Hepatocyte (in vitro differentiated cells): ENCODE measurements at places on chromosomes 11 and 22.

DNA sequence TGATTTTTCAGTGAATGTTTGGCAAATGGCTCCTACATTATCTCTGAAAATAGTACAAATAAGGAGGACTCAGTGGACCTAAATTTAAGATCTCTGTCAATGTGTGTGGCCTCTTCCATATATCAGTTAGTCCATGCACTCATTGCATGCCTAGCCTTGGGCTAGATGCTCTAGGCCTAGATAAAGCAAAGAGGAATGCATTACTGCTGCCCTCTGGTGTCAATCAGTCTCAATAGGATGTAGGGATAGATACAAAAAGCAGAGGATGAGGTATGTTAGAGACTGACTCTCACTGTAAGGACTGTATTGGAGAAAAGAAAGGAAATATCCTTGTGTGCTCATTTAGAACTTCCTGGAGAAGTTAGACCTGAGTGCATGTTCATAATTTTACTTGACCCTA is 42.0 kb downstream of the MS4A2 start:
- peak; percentile 32 for DNase-seq
- no peak overlapping the region for H3K27ac ChIP-seq
- H3K36me3 ChIP-seq = no peaks in the 10 kb centered on the region
- H3K27me3 ChIP-seq = no peaks in the 10 kb centered on the region
- no peak overlapping the region for H3K4me3 ChIP-seq
- no peaks in the 10 kb centered on the region for H3K4me1 ChIP-seq

DNA sequence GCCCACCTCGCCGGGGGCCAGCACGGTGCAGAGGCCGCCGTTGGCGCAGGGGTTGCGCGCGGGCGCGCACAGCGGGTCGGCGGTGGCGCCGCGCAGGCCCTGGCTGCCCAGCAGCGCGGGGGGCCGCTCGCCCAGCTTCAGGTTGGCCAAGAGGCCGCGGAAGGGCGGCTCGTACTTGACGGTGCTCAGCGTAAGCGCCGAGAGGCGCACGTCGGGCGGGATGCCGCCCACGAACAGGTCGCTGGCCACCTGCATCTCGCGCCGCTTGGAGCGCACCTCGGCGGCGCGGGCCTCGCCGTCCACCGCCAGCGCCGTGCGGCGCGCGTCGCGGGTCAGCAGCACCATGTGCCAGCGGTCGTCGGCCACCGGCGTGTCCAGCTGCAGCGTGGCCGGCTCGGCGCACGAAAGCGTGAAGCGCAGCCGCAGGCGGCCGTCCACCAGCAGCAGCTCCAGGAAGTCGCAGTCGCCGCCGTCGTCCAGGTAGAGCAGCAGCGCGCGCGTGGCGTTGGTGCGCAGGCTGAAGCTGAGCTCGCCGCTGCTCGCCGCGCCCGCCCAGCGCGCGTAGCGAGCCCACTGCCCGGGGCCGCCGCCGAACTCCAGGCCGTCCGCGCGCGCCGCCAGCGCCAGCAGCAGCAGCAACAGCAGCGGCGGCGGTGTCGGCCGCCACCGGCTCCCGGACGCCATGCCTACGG is 9.8 kb downstream of the NRXN2 start:
- peaks cover 88% of the 10 kb centered on the region for H3K27me3 ChIP-seq
- no peak overlapping the region for H3K4me3 ChIP-seq
- H3K27ac ChIP-seq = no peak overlapping the region
- no peaks in the 10 kb centered on the region for H3K36me3 ChIP-seq

DNA sequence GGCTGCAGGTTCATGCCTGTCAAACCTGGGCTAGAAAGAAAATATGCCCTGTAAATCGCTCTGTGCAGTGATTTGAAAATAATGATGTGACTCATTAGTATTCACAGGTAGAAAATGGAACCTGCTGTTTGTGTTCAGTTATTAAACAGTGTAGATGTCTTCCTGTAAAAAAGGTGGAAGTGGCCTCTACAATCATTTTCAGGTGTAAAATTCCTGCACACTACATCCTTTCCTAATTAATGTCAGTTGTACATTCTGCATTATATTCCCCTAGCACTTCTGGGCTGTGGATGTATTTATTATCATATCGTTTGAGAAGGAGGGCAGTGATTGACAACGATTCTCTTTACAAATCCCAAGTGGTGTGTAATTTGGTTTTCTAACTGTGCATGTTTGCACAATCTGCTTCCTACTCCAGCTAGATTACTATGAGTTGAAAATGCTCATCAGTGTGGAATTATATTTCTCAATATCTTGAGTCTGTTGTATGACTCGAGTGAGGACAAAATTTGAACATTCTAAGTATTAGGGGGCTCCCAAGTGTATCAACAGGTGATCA is 454.0 kb upstream of the DDI1 start:
- DNase-seq = no peak
- no peak overlapping the region for H3K4me3 ChIP-seq
- H3K27me3 ChIP-seq = no peaks in the 10 kb centered on the region
- no peak overlapping the region for H3K27ac ChIP-seq

DNA sequence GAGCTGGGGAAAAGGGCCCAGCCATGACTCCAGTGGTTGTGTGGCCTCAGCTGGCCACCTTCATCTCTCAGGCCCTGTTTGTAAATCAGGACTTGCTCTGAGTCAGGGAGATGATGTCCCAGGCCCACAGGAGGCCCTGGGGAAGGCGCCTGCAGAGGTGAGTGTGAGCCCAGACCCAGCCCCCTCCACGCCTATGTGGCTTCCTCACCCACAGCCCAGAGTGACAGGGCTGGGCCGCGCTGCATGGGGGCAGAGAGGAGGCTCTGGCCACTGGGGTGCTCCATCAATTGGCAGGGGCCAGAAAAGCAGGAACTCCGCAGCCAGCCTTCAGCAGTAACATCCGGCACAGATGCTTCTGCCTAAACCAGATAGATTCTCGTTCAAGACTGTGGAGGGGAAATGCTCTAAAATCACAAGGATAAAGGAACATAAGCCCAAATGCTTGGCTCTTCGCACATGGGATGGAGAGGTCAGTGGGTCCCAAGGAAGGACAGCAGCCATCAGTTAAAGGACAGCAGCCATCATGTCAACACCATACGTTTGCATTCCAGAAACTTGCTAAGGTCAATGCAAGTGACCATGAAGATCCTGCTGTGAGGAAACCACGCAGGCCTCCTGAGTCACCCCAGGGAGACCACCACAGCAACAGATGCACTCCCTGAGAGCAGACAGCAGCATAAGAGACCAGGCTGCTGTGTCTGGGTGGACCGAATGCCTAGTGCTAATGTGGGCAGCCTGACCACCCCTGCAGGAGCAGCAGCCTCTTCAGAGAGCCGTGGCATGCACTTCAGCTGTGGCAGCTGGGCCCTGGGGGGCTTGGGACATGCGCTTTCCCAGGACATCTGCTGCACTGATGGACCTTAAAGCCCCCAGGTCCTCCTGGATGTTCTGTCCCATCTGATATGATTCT is 28.3 kb downstream of the OSBPL5 start:
- no peak for DNase-seq
- H3K4me1 ChIP-seq = no peaks in the 10 kb centered on the region
- H3K36me3 ChIP-seq = no peaks in the 10 kb centered on the region
- H3K4me3 ChIP-seq = no peak overlapping the region
- no peaks in the 10 kb centered on the region for H3K27me3 ChIP-seq
- no peak overlapping the region for H3K27ac ChIP-seq

GRCh38 chr11:21541187-21541751 is 651.6 kb upstream of the ANO5 start:
- DNase-seq = no peak
- no peak overlapping the region for H3K4me3 ChIP-seq
- H3K36me3 ChIP-seq = no peaks in the 10 kb centered on the region
- H3K27ac ChIP-seq = no peak overlapping the region
- no peaks in the 10 kb centered on the region for H3K27me3 ChIP-seq

DNA sequence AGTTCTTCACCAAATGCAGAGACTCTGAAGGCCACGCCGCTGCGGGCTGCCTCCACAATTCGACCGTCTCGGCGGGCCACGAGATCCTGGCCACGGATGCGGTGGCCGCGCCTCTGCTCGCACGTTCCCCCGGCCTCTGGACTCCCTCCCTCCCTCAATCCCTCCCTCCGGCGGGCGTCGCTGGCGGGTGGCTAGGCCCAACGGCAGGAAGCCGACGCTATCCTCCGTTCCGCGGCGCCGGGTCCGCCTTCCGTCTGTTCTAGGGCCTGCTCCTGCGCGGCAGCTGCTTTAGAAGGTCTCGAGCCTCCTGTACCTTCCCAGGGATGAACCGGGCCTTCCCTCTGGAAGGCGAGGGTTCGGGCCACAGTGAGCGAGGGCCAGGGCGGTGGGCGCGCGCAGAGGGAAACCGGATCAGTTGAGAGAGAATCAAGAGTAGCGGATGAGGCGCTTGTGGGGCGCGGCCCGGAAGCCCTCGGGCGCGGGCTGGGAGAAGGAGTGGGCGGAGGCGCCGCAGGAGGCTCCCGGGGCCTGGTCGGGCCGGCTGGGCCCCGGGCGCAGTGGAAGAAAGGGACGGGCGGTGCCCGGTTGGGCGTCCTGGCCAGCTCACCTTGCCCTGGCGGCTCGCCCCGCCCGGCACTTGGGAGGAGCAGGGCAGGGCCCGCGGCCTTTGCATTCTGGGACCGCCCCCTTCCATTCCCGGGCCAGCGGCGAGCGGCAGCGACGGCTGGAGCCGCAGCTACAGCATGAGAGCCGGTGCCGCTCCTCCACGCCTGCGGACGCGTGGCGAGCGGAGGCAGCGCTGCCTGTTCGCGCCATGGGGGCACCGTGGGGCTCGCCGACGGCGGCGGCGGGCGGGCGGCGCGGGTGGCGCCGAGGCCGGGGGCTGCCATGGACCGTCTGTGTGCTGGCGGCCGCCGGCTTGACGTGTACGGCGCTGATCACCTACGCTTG is at the start of gene FUT4:
FUT4 (plus strand) TSS at position 227 of the 951 bp plus-strand sequence; CDS start at position 440, 213 bp downstream.
- peak; percentile 95 for DNase-seq
- no peaks in the 10 kb centered on the region for H3K36me3 ChIP-seq
- H3K4me3 ChIP-seq = peak within 1 kb of the TSS; percentile 31
- H3K27me3 ChIP-seq = no peaks in the 10 kb centered on the region
- H3K4me1 ChIP-seq = peaks cover 23% of the 10 kb centered on the region

DNA sequence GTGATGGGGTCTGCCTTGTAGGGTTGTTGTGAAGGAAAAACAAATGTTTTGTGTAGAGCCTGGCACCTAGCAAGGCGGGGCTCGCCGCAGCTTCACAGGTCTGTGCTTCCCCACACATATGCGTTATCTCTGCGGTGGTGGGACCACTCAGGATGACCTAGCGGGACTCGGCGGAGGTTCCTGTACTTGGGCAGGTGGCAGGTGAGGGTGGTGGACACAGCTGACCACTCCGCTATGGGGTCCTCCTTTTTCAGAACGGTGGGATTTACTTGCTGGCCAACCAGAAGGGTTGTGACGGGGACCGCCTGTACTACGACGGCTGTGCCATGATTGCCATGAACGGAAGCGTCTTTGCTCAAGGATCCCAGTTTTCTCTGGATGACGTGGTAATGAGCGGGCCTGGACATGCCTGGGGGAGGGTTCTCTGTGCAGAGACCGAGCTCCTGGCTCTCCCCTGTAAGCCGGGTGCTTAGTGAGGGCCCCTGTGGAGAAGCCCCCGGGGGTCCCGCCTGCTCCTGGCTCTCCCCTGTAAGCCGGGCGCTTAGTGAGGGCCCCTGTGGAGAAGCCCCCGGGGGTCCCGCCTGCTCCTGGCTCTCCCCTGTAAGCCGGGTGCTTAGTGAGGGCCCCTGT is 21.3 kb downstream of the NADSYN1 start:
- no peak overlapping the region for H3K27ac ChIP-seq
- H3K4me1 ChIP-seq = no peaks in the 10 kb centered on the region
- no peak for DNase-seq
- no peak overlapping the region for H3K4me3 ChIP-seq

DNA sequence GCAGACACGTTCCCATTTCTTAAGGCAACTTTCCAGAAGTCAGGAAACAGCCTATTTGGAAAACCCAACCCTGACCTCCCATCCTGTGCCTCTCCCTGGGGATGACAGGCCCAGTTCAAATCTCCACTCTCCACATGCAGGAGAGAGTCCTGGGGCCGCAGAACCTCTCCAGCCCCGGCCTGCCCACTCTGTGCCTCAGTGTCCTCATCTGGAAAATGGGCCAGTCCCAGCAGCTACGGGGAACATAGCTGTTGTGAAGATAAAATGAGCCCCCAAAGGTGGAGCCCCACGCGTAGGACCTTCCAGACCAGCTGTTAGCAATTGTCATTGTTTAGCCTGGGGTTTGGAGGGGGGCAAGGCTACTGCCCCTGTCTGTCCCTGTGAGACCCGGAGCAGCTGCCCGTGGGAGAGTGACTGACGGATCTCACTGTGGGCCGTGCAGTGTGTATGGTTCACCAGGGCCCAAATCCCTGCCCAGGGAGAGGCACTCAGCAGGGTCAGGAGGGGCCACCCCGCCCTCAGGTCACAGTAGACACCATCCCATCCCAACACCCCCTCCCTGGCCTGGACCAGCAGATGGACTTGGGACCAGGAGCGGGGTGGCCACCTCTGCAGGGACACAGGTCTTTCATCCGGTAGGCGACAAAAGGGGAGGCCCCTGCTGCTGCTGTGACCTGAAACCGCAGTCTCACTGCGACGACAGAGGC is 145.9 kb downstream of the CTTN start:
- H3K4me3 ChIP-seq = no peak overlapping the region
- no peaks in the 10 kb centered on the region for H3K4me1 ChIP-seq
- H3K36me3 ChIP-seq = no peaks in the 10 kb centered on the region
- DNase-seq = no peak
- no peak overlapping the region for H3K27ac ChIP-seq

DNA sequence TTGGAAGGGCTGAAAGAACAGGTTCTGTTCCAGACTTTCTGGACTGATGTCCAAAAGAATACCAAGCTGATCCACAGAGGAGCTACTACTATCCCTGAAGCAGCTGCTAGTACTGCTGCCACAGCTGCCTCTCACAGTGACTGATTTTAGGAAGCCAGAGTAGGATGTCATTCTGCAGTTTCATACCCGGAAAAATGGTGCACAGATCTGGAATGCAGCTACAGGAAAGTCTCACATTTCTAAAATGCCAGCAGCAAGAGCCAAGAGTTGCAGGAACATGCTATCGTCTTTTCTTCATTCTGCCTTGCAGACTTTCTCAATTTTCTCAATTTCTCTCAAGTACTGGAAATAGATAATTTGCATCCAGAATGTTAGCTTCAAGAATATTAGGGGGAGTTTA is 19.4 kb upstream of the CCDC179 start:
- H3K4me1 ChIP-seq = no peaks in the 10 kb centered on the region
- no peak overlapping the region for H3K4me3 ChIP-seq
- no peak overlapping the region for H3K27ac ChIP-seq

DNA sequence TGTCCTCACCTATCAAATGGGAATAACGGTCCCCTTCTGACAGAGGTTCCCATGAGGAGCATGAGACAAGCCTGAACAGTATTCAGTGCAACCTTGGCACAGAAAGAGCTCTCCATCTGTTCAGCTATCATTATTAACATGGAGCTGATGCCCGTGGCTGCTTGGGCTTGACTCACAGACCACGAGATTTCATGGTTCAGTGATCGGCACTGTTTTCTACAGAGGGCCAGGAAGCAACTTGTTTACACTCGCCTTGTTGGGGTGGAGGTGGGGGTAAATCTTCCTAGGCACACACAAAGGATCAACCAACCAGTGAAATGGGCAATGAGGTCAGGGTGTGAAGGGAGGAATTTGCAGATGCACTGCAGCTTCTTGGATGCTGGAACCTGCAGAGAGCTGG is 88.2 kb downstream of the CWC15 start:
- DNase-seq = no peak
- H3K4me3 ChIP-seq = no peak overlapping the region
- no peaks in the 10 kb centered on the region for H3K27me3 ChIP-seq
- no peaks in the 10 kb centered on the region for H3K36me3 ChIP-seq
- no peak overlapping the region for H3K27ac ChIP-seq
- no peaks in the 10 kb centered on the region for H3K4me1 ChIP-seq
